LoVo (cell line): ENCODE measurements at places on chromosomes 4 and X.

GRCh38 chr4:183223053-183223452, 97.0 kb downstream of the CLDN22 start:
- no peak for DNase-seq

DNA sequence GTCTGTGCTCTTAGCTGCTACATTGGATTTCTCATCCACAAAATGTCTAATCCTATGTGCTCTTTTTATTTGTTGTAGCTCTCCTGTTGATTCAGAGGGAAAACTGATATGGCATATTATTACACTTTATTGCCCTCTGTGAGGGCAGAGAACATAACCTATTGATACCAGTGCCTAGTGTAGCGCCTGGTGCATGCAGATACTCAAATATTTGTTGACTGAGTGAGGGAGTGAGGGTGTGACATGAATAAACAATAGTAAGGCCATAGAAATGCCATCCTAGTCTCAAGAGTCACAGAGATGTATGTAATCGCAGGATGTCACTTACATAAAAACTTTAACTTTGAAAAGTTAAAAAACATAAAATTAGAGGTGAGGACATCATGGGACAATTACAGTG, 159.1 kb downstream of the SHROOM3 start:
- peak; percentile 57 for DNase-seq

DNA sequence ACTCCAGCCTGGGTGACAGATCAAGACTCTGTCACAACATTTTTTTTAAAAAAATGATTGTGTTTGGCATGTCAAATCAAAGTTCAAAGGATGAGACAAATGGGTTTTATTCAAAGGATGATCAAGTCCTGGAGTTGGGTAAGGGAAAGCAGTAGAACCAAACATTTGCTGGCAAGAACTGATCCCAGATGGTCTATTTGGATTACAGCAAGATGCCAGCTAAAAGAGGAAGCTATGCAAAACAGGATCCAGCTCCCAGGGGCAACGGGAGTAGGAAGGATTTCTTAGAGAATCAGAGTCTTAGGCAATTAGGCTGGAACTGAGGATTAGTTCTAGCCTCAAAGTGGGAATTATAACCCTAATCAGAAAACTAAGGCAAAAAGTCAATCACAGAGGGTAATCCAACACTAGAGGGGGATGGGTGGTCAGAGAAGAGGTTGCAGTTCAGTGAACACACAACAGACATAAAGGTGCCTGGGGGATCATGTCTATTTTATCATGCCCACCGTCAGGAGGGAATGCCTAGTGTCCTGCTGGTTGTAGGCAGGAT, 133.0 kb upstream of the PLS3 start:
- DNase-seq = no peak

DNA sequence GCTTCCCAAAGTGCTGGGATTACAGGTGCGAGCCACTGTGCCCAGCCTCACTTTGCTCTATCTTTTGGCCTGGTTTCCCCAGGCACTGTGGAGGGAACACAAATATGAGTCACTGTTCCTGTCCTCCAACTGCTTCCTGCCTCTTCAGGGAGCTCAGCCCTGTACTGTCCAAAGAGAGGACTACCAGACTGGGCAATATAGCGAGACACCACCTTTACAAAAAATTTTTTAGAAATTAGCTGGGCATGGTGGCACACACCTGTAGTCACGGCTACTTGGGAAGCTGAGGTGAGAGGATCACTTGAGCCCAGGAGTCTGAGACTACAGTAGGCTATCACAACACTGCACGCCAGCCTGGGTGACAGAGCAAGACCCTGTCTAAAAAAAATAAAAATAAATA, 16.9 kb upstream of the WAS start:
- no peak for DNase-seq

GRCh38 chr4:43132010-43132582, 239.6 kb downstream of the GRXCR1 start:
- peak; percentile 56 for DNase-seq

- DNase-seq = no peak
Measured at GRCh38 chr4:36215627-36216026, 28.7 kb downstream of the ARAP2 start.

DNA sequence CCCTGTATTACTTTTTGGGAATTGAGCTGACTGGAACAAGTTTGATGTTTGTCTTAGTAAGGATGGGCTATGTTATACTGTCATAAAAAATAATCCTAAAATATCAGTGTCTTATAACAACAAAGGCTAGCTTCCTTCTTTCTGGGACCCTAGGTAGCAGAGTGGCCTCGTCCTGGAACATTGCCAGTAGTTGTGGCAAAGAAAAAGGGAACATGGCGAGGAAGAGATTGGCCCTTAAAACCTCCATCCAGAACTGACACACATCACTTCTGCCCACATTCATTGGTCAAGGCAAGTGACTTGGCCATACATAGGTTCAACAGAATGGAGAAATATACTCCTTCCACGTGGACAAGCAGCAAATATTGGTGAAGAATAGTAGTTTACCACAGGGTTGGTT, 287.9 kb downstream of the PPP1R2C start:
- no peak for DNase-seq

DNA sequence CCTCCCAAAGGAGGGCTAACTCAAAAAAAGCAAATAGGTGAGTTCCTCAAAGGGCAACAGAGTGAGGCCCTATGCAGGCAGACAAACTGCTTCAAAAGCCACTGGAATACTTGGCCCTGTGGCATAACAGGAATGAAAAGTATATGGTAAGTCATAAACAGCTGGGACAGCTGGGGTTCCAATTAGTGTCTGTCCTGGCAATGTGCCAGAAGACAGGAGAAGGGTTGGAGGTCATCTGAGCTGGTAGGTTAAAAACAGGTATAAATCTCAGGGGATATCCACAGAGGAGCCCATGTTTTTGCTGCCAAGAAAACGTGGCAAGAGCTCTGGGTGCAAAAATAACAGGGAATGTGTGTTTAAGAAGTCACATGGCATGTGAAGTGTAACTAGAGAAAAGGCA, 111.6 kb downstream of the APOOL start:
- DNase-seq = no peak

DNA sequence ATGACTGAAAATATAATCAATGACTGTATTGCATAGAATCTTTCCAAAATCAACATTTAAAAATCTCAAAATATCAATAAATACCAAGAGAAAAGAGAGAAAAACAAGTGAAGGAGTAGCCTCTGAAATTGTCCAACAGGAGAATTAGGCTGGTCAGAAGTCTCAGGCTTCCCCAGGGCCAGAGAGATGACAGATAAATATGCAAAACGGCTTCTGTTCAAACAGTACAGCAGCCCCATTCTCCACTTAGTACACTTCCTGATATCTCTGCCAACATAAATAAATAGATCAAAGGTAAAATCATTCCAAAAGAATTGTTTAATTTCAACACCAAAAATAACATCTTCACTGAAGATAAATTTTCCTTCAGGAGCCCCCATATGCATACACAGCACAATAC, 204.7 kb upstream of the GABRA2 start:
- DNase-seq = no peak

DNA sequence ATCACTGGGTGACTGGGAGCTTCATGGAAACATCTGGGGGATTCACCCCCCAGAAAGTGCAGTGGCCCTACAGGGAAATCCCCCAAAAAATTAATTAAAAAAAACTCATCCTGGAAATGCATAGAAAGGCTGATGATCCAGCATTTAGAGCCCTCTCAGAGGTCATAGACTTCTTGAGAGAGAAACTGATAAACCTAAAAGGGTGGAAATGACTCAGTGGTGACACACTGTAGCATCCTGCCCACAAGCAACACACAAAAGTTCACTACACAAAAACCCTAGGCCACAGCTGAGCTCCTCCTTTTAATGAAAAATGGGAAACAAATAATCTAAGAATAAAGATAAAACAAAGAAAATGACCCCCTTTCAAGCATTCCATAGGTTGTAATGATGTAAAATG, 911.5 kb downstream of the GLUD2 start:
- DNase-seq = no peak

GRCh38 chr4:6365545-6366086, 96.0 kb downstream of the WFS1 start:
- no peak for DNase-seq

DNA sequence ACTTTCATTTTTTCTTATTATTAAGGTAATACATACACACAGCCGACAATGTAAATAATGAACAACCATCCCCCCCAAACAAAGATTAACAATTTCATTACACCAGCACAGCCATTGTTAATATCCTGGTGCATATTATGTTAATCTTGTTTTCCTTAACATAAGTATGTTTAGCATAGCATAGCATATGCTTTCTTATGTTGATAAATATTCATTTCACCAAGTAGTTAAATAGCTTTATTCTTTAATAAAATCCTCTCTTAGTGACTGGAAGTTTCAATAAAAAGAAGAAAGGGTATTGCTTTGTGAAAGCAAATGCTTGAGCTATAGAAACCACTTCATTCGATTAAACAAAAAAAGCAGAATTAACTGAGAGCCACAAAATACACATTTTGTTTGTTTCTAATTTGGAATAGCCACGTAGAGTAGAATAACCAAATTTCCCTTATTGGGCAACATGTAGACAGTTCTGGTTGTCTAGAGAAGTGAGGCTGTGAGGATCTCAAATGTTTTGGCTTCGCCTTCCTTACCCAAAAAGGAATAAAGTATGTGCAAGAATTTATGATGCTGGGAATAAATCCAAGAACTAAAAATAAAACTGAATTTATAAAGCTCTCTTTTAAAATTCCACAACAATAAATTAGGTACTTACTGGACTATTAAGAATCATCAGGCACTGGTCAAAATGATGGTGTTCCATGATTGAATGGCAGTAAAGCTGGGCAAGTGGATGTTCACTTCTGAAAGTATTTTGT, 118.0 kb downstream of the PDE5A start:
- DNase-seq = no peak

- no peak for DNase-seq
Measured at GRCh38 chrX:155023907-155024833, 1.6 kb upstream of the F8 start.

- no peak for DNase-seq
Measured at GRCh38 chr4:17708992-17709762, 72.2 kb downstream of the FAM184B start.

- no peak for DNase-seq
Measured at GRCh38 chrX:109874548-109874947, 128.4 kb upstream of the TMEM164 start.

DNA sequence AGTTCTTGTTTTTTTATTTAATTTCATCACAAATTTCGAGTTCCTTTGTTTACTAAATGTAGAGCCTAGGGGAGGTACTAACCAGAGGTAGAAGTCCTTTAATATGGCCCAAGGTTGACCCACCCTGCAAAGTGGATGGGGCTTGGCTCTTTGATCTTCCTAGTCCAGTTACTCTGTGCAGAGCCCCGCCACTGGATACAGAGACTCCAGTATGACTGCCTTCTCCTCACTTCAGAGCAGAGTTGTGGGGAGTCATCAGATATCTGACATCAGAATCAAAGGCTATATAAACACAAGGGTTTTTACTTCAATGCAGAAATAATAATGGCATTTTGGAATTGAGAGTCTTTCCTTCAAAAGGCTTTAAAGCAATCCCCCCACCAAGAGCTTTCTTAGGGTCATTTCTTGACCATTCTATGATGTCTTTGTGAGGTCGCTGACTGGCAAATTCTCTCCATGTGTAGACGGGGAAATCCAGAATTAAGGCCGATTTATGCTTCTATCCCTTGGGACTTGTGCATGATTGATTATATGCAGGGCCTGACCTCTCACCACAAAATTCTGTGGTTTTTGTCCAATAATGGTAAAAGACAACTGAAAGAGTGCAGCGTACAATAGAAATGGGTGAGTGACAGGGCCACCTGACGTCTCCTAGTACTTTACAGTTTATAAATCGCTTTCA, 88.3 kb upstream of the CITED1 start:
- no peak for DNase-seq

- no peak for DNase-seq
Measured at GRCh38 chrX:139196890-139197289, 333.6 kb upstream of the F9 start.

DNA sequence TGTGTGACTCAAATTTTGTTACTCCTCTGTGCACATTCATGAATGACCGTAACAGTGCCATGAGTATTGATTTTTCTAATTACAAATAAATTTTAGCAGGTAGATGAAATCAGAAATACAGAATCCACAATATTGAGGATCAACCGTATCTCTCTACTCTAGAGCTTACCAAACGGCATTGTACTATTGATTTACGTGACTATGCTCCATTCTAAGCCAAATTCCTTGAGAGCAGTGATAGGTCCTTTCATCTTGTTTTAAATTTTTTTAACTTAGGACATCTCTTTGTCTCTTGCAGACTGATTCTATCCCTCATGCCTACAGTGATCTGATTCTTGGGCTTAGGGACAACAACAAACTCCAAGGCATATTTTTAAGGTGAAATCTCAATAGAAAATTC, 172.3 kb upstream of the C1QTNF7 start:
- no peak for DNase-seq

GRCh38 chr4:7151668-7152227, 40.6 kb upstream of the SORCS2 start:
- no peak for DNase-seq

- peak; percentile 36 for DNase-seq
Measured at GRCh38 chrX:14039344-14039743, 9.7 kb upstream of the GEMIN8 start.

GRCh38 chr4:153988492-153989363, 199.8 kb upstream of the SFRP2 start:
- DNase-seq = no peak

GRCh38 chr4:104488151-104488550, 6.5 kb downstream of the CXXC4 start:
- no peak for DNase-seq

DNA sequence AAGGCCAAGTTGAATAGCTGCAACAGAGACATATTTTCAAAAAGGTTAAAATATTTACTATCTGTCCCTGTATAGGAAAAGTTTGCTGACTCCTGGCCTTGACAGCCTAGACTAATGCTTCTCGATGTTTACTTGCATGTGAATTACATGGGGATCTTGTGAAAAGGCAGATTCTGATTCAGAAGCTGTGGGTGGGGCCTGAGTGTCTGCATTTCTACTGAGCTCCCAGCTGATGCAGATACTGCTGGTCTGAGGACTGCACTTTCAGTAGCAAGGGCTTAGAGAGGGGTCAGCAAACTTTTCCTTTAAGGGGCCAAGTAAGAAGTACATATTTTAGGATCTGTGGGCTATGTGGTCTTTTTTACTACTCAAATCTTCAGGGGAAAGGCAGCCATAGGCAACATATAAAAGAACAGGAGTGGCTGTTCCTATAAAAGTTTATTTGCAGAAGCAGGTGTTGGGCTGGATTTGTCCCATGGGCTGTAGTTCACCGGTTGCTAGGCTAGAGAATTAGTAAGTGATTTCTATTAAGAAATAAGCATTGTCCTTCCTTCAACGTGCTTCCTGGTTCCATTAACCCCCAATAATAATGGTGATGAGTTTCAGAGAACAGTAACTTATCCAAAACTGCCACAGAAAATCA, 97.2 kb upstream of the PDE5A start:
- DNase-seq = no peak

GRCh38 chr4:140870427-140870826, 114.2 kb upstream of the TBC1D9 start:
- DNase-seq = no peak

DNA sequence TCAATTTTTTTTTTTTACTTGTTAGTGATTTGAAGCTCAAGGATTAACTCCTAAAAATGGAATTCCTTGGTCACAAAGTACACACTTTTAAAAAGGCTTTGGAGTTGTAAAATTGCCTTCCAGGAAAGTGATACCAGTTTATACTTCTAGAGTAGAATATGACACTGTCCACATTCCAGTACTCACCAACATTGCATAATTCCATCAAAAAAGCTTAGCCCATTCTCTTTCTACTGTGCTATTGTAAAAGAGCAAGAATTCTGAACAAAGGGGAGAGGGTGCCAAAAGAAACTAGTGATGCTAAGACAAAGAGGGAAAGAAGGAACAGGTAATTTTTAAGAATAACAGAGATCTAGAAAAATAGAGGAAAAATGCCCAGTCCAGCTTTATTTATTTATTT, 10.4 kb upstream of the PHOX2B start:
- no peak for DNase-seq
